Retina (tissue), 1 donor: ENCODE measurements at places on chromosomes 3 and 15.
A peak's percentile ranks its signal among the peaks of the same experiment; 100 is the strongest.

- DNase-seq, result no peak
Measured at GRCh38 chr3:1262246-1262645, 169.4 kb downstream of the CNTN6 start.

- no peak for DNase-seq
Measured at GRCh38 chr3:171824824-171825221, 14.5 kb upstream of the PLD1 start.

DNA sequence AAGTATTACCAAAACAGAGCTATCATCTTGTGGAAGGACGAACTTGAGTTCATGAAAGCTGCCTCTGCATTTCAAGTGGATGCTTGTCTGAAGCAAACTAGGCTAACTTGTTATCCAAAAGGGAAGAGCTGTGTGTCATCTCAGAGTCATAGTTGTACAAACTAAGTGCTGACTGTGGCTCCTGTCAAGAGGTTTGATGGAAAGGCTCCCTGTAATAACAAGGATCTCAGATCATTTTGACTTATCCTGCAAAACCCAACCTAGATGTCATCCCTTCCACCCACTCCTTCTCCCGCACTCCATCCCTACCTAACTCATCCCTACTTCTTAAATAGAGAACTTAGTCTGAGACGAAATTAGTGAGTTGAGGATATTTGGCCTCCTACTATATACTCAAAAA is 110.8 kb downstream of the NR2E3 start:
- DNase-seq, result no peak

DNA sequence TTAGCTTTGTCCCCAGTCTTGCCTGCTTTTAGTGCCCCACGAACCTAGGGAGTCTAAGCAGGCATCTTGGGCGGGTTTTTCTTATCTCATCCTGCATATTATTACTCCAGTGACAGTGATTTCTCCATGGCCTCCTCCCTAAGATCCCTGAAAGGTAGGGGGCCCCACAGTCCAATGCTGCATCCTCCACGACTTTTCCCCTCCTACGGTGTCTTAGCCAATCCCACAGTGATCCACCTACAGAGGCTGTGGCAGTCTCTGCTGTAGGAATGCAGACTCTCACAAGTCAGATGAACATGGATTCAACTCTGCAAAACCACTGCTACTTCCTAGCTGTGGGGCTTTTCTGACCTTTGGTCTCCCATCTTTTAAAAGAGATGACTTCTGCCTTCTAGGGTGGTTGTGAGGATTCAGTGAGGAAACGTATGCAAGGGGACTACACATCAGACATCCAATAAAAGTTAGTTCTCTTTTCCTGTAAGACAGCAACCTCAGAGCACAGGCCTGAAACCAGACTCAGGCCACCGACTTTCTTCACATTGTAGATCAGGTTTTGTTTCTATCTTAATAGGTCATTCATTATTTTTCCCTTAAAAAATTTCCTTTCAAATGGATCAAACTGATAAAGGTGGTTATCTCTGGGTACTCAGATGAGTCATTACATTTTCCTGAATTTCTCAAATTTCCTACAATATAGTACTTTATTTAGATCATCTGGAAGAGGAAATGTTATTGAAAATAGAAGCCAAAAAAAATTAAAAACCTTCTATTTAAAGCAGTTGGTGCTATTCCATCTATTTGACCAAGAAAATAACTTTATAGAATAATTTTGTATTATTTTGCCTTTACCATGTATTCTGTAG is 23.2 kb downstream of the ILDR1 start:
- DNase-seq, result no peak

- DNase-seq, result no peak
Measured at GRCh38 chr3:149016669-149017541, 25.6 kb downstream of the GYG1 start.

- no peak for DNase-seq
Measured at GRCh38 chr3:170840291-170840859, 29.6 kb downstream of the RPL22L1 start.

DNA sequence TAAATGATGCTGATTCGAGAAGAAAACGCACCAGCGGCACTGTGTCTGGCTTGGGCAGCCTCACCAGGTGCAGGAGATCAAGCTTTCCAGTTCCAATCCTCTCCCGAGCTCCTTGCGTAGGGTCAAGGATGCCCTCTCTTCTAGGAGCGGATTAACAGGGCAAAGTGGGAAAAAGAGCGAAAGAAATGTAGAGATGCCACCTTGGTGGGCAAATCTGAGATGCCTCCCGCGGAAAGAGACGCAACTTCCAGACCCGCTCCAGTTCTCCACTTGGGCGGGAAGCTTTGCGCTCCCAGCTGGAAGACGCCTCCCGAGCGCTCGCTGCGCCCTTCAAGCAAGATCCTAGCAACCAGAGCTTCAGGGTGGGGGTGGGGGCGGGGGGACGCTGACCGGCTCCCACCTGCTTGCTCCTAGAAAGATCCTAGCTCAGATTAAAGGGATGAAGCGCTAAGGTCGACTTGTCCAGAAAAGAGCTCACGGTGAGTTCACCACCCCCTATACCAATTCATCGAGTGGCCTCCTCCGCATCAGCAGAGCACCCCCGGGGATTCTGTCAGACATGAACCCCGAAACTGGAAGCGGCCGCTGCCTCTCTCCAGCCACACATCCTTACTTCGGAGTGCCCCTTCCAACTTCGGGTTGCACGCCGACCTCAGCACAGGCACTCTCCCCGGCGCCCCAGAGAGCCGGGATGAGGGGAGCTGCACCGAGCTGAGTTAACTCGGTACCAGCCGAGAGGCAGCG is 769 bp downstream of the TAFA4 start:
- DNase-seq, result peak; percentile 72

GRCh38 chr3:83948771-83949170 is 1010.0 kb upstream of the CADM2 start:
- DNase-seq, result no peak

- DNase-seq, result peak; percentile 69
Measured at GRCh38 chr15:64521726-64522164, 61.4 kb downstream of the ZNF609 start.

GRCh38 chr3:185739264-185739701 is 85.6 kb downstream of the IGF2BP2 start:
- no peak for DNase-seq

- DNase-seq, result no peak
Measured at GRCh38 chr3:36959821-36960220, 15.0 kb upstream of the TRANK1 start.

- DNase-seq, result no peak
Measured at GRCh38 chr3:9308298-9308990, 54.4 kb upstream of the THUMPD3 start.

- no peak for DNase-seq
Measured at GRCh38 chr3:29138171-29138570, 142.7 kb upstream of the RBMS3 start.

- peak; percentile 20 for DNase-seq
Measured at GRCh38 chr15:48896869-48897814, 19.2 kb downstream of the EID1 start.

DNA sequence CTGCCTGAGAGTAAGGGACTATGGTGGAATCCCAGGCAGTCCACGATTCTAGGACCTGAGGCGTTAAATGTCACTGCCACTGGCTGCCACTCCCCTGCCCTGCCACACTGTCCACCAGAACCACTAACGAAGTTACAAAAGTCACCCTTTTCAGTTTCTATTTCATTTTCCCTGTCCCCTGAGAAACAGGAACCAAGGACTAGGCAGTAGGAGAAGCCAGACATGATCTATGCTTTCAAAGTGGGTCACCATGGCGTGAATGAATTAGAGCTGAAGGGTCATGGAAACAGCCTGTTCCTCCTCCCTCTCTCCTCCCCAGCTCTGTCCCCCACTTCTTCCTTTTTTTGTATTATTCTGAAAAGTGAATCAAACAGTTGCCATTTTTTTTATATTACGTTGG is 9.1 kb upstream of the ADPRH start:
- DNase-seq, result no peak

DNA sequence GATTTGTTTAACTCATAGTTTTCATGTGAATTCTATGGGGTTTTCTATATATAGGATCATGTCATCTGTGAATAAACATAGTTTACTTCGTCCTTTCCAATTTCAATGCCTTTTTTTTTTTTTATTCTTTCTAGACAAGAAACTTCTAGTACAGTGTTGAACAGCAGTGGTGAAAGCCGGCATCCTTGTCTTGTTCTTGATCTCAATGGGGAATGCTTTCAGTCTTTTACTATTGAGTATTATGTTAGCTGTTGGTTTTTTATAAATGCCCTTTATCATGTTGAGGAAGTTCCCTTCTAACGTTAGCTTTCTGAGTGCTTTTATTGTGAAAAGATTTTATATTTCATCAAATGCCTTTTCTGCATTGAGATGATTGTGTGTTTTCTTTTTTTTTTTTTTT is 69.0 kb downstream of the SLMAP start:
- no peak for DNase-seq

DNA sequence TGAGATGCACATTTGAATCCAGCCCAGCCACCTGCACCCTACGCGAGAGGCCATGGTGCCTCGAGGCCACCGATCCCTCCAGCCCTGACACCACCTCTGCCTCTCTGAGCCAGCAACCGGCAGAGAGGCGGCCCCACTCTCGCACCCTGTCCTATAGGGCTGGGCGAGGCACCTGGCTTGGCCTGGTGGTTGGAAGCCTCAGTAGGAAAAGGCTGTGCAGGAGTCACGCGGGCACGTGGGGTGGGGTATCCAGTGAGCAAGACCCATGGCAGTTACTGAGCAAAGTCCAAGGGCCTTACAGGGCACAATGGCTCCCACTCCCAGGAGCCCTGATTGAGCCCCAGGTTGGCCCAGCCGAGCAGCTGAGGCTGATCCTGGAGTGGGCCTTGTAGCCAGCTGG is 12.4 kb upstream of the DUSP7 start:
- DNase-seq, result no peak

- DNase-seq, result no peak
Measured at GRCh38 chr3:29141197-29141917, 139.5 kb upstream of the RBMS3 start.

- no peak for DNase-seq
Measured at GRCh38 chr3:123834631-123835030, 49.5 kb downstream of the MYLK start.

- no peak for DNase-seq
Measured at GRCh38 chr15:65365229-65365628, 12.6 kb downstream of the IGDCC3 start.

GRCh38 chr15:53126144-53126543 is 336.0 kb upstream of the ONECUT1 start:
- no peak for DNase-seq

- peak; percentile 54 for DNase-seq
Measured at GRCh38 chr3:159266779-159267178, 464.9 kb downstream of the MFSD1 start.

GRCh38 chr15:59437817-59438624 is at the start of gene FAM81A:
Gene FAM81A (plus strand): TSS chr15:59438186. CDS start chr15:59458627, 20,441 bp downstream.
- peak; percentile 88 for DNase-seq

DNA sequence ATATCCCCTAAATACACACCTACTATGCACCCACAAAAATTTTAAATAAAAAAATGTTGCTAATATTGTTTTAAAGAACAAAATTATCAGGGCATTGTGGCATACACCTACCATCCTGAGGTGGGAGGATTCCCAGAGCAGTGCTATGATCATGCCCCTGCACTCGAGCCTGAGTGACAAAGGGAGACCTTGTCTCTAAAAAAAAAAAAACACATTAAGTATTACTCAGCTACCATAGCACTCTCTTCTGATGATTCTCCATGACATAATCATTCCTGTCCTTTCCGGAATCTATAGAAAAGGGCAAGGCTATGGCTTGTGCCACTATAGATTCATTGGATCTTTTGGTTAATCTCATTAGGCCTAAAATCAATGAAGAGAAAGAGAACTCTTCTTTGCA is 77.4 kb downstream of the ACAP2 start:
- no peak for DNase-seq

DNA sequence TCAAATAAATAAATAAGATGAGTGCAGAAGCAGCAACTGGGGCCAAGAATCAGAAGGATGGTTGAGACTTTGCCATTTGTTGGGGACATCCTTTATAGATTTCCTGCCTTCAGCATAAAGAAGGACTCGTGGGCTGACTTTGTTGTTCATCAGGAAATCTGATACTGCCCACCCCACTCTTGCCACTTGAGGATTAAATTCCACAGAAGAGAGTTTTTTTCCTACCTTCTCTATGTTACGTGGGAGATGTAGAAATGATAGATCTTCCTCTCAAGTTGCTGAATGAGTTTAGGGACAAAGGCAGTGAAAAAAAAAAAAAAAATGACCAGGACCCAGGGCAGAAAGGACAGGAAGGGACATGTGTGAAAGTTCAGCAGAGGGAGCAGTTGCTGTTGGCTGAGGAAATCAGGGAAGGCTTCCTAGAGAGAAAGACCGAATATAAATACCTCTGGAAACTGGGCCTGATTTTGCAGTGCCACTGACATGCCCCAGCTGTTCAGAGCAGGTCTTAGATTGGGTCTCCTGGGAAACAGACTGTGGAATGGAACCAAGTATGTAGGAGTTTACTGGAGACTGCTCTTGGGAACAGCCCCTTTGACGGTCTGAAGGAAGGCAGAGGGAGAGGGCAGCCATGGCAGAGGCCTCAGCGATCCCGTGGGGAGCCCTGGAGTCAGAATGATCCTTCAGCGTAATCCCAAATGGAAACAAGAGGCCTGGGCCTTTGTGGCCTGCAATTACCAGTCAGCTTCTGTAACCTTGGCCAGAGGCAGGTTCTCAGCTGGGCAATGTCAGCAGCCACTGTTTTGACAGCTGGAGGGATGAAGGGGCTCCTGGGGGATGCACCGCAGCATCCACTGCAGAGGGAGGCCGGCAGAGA is 50.9 kb downstream of the C3orf20 start:
- peak; percentile 9 for DNase-seq

DNA sequence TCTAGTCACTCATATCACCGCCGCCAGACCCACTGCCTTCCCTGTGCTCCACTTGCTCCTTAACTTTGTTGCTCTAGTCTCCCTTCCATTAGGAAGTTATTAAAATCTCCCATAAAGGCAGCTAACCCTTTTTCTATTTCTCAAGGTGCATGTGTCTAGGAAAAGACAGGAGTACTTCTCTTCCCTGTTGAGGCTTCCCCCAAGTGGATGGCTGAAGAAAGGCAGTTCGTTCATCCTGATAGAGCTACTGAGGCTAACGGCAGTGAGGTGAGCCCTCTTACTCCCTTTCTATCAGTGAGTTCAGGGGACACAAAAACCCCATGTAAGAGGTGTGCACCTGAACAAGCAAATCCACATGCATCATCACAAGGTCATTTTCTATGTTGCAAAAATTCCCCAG is 397.8 kb downstream of the IGSF11 start:
- DNase-seq, result no peak
